ENCODE measurements at places on chromosomes 5 and 9.

DNA sequence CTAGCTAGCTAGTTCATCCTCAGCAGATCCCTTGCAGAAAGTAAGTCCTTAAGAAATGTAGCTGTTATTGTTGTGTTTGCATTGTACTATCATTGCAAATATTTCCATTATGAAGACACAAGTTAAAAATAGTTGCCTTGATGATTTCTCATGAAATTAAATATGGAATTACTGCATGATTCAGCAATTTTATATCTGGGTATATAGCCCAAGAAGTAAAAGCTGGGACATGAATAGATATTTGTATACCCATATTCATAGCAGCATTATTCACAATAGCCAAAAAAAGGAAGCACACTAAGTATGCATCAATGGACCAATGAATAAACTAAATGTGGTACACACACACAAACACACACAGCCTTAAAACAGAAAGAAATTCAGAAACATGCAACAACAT is 6.8 kb downstream of the IFNB1 start:
- no peak for DNase-seq

DNA sequence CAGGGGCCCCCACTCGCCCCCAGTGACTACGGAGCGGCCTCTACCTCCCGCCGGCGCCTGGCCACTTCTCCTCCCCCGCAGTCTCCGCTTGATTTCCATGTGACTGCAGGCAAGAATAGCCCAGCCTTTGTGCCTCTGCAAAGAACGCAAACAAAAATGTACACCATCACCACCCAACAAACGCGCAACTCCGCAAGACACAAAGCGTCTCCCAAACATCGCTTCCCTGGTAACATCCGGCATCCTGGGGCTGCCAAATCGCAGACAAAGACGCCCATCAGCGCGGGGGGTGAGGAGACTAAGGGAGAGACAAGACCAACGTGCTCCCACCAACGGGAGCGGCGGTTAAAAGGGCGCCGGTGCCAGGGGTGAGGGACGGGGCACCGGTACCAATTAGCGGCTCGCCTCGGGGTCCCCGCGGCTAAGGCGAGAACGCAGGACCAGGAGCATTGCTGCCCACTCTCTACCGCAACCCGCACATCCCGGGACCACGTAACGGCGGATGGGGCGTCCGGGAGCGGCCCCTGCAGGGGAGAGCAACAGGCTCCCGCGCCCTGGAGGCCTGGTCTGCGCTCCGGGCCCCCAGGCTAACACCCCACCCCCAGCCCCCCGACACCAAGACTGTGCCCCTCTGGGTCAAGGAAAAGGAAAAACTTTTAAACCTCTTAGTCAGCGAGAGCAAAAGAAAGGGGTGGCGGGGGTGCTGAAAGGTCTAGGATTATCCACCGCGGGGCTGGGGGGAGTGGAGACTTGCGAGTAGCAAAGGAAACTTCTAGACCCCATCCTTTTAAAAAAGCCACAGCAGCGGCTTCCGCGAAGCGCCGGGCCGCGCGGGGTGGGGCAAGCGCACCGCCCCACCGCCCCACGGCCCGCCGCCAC is 885 bp downstream of the MPDZ start:
- peak; percentile 70 for DNase-seq

GRCh38 chr5:177313561-177314259 is 2.0 kb upstream of the MXD3 start:
- no peak for DNase-seq

- no peak for DNase-seq
These were observed 79.3 kb downstream of the STARD4 start for GRCh38 chr5:111432883-111433536.

GRCh38 chr9:105331160-105331559 is 86.7 kb downstream of the SLC44A1 start:
- DNase-seq = no peak

- no peak for DNase-seq
These were observed 1.9 kb downstream of the MTAP start for GRCh38 chr9:21804331-21804730.

DNA sequence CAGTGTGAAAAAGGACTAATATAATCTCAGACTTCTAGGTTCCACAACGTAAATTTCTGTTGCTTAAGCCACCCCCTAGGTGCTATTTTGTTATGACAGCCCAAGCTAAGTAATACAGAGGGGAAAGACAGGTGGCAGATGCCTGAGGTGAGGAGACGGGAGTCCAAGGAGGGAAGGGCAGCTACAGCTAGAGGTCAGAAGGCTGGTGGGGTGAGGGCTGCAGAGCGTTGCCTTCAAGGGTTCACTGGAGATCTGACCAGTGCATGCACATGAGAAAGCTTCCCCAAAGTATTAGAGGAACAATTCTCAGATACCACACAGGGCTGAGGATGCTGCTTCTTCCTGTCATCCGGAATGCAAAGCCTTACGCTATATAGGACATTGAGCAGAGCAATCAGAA is 104.7 kb upstream of the IRX4 start:
- DNase-seq = no peak

GRCh38 chr9:94301583-94301982 is 26.9 kb downstream of the NUTM2F start:
- DNase-seq = no peak

GRCh38 chr5:38634568-38635369 is 78.3 kb upstream of the LIFR start:
- DNase-seq = no peak

DNA sequence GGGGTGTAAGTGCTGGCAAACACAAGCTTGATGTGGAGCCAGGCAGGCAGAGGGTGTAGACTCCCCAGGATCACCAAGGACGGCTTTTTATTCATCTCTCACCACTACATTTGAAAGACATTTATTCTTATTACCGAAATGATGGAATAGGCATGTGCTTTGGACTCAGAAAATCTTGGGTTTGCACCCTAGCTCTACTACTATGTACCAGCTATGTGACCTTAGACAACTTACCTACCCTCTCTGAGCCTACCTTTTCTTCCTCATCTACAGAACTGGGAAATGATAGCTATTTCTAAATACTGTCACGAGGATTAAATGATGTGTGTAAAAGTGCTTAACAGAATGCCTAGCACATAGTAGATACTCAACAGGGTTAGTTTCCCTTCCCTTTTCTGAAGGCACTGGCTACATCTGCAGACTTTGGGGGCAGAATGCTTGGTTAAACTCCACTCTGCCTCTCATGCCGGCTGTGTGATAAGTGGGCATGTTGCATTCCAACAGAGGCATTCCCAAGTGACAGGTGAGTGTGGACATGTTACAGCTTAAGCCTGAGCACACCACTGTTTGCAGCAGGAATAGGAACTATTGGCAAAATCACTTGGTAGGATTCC is 94.8 kb downstream of the SLC1A3 start:
- DNase-seq = no peak

GRCh38 chr9:14768405-14769229 is 46.1 kb upstream of the CER1 start:
- no peak for DNase-seq

DNA sequence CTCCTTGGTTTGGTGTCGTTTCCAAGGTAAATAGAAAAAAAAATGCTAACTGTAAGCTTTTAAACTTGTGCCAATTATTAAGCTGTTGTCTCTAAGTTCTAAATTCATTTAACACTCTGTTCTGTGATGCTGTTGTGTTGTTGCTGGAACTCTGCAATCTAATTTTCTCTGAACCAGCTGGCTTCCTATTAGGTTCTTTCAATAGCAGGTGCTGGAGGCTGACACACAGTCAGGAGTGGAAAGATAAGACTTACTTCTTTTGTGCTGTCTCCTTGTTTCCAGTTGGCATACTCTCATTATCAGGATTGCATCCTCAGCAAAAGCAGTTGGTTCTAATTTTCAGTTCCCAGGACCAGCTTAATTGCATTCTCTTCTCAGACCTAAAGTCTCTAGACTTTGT is 1252.6 kb upstream of the NUDT12 start:
- DNase-seq = no peak

- no peak for DNase-seq
These were observed 136.6 kb upstream of the OTULINL start for GRCh38 chr5:14445013-14445412.

DNA sequence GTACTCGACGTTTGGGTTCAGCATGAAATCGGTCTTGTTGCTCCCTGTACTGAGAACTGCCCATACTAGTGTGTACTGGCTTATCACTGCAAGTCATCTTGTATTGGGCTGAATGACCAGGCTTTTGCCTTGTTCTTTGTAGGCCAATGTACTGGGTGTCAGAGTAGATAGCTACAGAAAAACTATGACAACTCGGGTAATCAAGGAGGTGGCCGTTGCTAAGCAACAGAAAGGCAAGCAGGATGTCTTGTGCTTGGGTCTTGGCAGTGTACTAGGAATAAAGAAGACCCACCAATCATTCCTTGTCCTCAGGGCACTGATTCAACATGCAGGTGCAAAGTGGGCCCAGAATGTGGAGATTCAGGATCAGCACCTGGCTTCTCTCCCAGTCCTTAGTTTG is 11.9 kb upstream of the SHISAL2B start:
- no peak for DNase-seq

DNA sequence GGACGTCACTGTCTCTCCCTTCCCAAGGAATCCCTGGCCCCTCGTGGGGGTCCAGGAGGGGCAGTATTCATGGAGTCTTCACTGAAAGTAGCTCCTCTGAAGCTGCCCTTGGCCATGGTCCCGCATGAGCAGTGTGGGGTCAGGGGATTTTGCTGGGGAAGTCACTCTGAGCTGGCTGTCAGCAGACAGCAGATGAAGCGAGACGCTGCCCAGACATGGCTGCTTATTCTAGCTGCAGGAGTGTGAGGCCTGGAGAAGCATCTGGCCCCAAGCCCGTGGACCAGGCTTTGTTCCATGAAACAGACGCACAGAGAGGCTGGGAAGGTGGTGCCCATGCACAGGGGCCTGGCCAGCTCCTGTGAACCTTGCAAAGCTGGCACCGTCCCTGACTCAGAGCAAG is 21.5 kb upstream of the ASS1 start:
- DNase-seq = peak; percentile 84

- no peak for DNase-seq
These were observed 617 bp upstream of the PTPRD start for GRCh38 chr9:10613419-10613818.

- DNase-seq = no peak
These were observed 54.3 kb downstream of the NUP214 start for GRCh38 chr9:131179561-131180219.
